T-helper 2 cell (primary cell): ENCODE measurements at places on chromosomes 7 and 10.
A peak's percentile ranks its signal among the peaks of the same experiment; 100 is the strongest.

DNA sequence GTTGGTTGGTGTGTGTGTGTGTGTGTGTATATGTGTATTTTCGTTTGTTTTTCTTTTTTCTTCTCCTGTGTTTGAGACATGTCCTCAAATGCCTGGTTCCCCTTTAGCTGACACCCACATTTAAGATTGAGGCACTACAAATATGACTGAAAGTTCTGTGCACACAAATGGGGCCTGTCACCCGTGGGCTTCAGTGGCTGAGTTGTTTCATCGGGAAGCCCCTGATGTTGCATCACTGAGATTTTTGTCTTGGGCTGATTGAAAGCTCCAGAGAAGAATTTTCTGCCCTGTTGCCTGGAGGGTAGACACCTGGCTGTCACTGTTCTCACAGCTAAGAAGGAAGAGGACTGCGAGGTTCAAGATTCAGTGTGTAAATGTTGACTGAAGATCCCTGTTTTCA is 283.8 kb upstream of the C7orf33 start:
- no peak for DNase-seq

DNA sequence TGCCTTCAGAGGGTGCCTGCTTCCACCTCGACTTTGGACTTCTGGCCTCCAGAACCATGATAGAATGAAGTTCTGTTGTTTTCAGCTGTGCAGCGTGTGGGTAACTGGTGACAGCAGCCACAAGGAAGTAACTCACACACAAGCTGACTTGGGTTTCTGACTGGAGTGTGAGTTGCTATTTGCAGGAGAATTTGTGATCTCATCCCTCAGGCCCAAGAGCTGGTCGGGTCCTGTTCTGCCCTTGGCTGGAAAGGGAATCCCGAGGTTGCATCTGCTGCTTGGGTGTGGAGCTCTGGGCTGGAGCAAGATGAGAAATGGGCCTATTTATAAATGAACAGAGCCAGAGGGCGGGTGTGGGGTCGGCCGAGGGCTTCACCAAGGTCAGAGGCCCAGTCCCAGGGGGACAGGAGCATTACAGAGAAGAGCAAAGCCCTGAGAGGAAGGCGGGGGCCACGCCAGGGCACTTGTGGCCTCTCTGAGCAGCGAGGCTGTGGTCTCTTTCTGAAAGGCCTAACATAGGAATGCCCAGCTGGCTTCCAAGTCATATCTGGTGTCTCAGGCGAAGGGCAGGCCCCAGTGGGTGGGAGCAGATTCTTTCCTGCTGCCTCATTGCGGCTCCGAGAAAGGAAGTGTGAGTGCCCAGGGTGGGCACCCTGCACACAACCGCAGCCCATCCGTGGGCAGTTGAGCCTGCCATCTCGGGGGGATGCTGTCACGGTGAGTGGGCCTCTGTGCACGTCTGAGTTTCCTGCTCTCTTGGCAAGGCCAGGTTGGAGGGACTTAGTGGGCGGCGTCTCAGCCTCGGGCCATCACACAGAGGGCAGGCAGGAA is 26.5 kb upstream of the C10orf71 start:
- no peak for DNase-seq

- DNase-seq = peak; percentile 27
These were observed 60.4 kb downstream of the ADD3 start for GRCh38 chr10:110067960-110068770.

DNA sequence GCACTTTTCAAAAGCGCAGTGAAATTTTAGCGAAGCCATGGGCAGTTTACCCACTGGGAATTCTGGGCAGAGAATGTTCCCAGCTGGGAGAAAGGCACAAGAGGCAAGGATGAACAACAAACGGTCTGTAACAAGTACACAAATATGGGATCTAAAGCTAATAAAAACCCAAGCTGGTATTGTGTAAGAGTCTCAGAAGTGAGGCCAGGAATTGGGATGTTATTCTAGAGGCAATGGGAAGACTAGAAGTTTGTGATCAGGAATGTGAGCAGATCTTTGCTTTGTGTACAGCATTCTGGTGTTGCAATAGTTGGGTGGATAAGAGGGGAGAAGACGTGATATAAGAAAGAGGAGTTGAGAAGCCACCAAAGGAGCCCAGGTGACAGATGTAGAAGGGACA is 15.0 kb downstream of the FZD9 start:
- no peak for DNase-seq

DNA sequence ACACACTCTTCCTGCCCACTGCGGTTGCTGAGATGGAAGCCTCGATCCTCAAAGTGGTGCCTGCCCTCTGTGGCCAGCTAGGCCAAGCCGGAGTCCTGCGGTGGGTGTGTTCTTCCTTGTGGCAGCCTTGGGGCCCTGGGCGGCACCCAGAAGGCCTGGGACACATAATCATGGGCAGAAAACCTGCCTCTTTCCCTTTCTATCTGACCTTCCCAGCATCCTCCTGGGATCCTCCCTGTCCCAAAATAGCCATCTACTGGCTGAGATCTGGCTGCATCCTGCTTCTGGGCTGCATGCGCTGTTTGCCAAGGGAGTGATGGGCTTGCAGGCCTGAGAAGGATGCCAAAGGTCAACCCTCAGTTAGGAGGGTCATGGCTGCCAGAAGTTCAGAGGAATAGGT is 23.9 kb downstream of the COL13A1 start:
- no peak for DNase-seq

DNA sequence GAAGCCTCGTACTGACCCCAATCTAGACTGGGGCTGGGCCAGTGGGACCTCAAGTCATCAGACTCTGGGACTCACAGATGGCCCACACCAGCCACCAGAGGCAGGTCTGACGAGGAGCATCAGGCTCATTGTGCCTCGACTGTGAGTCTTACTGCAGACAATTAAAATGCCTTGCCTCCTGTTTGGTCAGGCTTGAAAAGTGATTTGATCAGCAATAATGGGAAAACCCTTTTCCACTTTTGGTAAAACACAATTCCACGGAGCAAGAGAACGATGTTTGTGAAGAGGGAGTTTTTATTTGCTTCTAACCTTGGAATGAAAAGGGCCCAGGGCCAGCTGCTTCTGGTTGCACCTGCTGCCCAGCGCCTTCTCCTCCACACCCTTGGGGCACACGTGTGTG is 43.9 kb downstream of the C10orf143 start:
- DNase-seq = no peak

DNA sequence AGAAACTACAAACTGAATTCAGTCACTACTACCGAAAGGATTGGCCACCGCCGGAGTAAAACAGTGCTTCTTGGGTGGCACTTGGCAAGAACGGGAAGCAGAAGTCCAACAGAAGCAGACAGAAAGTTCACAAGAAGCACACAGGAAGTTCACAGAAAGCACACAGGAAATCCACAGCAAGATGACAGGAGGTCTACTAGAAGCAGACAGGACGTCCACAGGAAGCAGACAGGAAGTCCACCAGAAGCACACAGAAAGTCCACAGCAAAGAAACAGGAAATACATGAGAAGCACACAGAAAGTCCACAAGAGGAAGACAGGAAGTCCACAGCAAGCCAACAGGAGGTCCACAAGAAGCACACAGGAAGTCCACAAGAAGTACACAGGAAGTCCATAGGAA is 399.2 kb upstream of the AUTS2 start:
- DNase-seq = no peak

DNA sequence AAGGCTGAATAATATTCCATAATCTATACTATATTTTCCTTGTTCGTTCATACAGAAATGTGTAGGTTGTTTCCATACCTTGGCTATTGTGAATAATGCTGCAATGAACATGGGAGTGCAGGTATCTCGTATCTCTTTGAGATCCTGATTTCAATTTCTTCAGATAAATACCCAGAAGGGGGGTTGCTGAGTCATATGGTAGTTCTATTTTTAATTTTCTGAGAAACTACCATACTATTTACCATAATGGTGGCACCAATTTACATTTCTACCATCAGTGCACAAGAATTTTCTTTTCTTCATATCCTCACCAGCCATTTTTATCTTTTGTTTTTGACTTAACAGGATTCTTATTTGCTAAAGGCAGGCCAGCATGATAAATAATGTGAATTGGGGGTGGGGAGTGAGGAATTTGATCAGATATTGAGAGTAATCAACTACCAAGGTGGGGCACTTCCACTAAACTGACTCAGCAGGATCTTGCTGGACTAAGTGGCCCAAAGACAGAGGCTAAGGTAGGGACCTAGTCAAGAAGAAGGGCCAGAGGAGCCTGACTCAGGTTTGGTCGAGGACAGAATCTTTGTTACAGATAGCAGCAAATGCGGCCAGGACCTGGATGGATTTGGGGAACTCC is 21.5 kb upstream of the CCSER2 start:
- no peak for DNase-seq

GRCh38 chr10:27783660-27784059 is 38.0 kb upstream of the MKX start:
- DNase-seq = no peak

GRCh38 chr7:11541330-11541729 is 290.7 kb downstream of the THSD7A start:
- DNase-seq = no peak

GRCh38 chr7:135077642-135078041 is 70.2 kb upstream of the TMEM140 start:
- no peak for DNase-seq

DNA sequence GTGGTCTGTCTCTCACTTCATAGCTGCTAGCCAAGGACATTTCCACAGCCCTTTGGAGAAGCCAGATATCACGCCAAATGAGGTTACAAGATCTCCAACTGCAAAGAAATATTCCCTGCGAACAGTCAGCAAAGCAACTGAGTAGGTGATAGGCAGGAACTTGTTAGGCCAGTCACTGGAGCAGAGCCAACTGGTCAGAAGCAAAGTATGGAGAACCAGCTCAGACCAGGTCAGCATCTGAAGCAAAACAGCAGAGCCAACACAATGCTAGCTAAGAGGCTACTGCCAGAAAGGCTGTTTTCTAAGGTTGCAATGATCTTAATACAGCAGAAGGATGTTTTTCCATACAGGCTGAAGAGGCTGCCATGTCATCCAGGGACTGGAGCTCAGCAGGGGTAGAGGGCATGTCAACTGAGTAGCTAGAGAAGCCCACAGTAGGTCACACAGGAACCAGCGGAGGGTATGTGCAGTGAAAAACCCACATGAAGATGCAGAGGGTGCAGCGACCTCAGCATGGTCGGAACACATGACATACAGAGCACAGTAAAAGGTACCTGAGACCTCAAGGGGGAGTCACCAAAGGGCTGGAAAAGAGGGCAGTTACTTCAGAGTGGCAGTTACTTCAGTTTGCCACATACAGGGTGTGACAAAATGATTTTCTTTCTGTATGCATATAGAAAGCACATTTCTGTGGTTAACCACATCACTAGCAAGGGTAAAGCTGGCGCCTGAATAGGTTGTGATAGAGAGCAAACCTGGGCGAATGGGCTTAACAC is 8.9 kb downstream of the SEC31B start:
- DNase-seq = peak; percentile 88

GRCh38 chr10:124661660-124662180 is 82.5 kb downstream of the FAM53B start:
- DNase-seq = no peak

GRCh38 chr7:147044941-147045340 is 928.3 kb downstream of the CNTNAP2 start:
- DNase-seq = no peak

DNA sequence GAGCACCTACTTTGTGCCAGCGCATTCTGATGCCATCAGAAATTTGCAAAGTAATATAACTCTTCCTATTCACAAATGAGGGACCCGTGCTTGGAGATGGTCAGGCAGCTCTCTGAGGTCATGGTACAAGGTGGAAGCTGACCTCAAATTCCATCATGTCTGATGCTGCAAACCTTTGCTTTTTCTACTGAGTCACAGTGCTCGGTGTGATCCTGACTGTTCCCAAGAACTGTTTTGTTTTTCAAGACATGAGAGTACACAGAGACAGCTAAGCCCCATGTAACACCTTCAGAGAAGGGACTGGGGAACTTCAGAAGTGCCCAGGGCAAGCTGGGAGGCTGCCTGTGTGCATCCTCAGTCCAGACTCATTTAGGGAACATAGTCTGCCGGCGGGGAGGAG is 111.3 kb downstream of the FRMD4A start:
- DNase-seq = no peak

- DNase-seq = no peak
These were observed 19.6 kb downstream of the ABI1 start for GRCh38 chr10:26840938-26841732.

- DNase-seq = no peak
These were observed 9.7 kb upstream of the PURB start for GRCh38 chr7:44894888-44895580.

- no peak for DNase-seq
These were observed 134.3 kb downstream of the CUX1 start for GRCh38 chr7:101951757-101952156.

DNA sequence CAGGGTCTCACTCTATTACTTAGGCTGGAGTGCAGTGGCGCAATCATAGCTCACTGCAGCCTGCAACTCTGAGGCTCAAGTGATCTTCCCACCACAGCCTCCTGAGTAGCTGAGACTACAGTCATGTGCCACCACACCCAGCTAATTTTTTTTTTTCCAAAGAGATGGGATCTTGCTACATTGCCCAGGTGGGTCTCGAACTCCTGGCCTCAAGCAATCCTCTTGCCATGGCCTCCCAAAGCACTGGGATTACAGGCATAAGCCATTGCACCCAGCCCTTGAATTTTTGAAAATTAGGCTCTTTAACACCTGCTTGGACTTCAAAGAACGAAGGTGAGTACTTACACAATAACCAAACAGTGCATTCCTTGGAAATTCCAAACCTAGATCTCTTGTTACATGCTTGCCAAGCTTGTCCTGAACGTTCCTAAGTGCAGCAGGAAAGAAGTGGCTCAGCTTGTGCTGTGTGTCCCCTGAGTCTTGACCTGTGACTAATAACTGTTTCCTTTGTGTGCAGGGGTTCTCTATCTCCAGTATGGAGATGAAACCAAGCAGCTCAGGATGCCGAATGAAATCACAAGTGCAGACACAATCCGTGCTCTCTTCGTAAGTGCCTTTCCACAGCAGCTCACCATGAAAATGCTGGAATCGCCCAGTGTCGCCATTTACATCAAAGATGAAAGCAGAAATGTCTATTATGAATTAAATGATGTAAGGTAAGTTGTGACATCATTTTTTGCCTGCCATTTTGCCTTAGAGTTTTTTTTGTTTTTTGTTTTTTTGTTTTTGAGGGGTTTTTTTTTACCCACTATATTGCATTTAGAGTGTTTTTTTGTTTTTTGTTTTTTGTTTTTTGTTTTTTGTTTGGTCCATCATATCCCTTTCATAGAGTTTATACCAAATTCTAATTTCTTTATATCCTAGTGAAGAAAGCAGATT is 223.8 kb downstream of the KIAA1217 start:
- DNase-seq = no peak

GRCh38 chr7:48299580-48300169 is 128.4 kb downstream of the ABCA13 start:
- peak; percentile 4 for DNase-seq

- DNase-seq = peak; percentile 66
These were observed 56.7 kb downstream of the MKI67 start for GRCh38 chr10:128069351-128070051.
